ENCODE measurements at places on chromosomes 7 and 10.

GRCh38 chr7:48085942-48086341 is 3.1 kb upstream of the UPP1 start:
- no peak for DNase-seq

GRCh38 chr7:51318001-51318400 is 1.4 kb upstream of the COBL start:
- no peak for DNase-seq

GRCh38 chr7:70679661-70680060 is 452.3 kb upstream of the GALNT17 start:
- DNase-seq: no peak

GRCh38 chr7:84720456-84721097 is 466.3 kb downstream of the SEMA3D start:
- no peak for DNase-seq

Measured in memory B cell (primary cell).